ENCODE measurements at places on chromosomes 3 and 15. TPM values are rescaled to one million over a fixed set of nuclear protein-coding genes. Genes with fewer than 3 reads are reported as not detected.

Gene FBXO40
- not detected for total RNA-seq

GRCh38 chr3:184395320-184395660, 15.4 kb downstream of the CHRD start:
- no peak for DNase-seq

DNA sequence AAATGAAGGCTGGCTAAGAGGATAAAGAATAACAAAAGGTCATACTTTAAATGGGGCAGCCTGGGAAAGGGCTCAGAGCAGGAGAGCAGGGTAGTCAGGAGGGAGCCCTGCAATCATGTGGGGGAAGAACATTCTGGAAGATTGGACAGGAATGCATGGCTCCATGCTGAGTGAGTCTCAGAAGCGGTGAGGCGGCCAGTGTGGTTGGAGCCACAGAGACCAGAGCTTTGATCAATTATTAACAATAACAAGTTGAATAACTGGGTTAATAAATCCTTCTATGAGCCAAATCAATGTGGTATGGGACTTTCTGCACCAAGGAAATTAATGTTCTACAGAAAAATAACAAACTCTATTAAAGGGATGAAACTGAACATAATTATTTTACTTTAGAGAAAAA, 57.9 kb upstream of the DCUN1D1 start:
- DNase-seq = peak; percentile 97

DNA sequence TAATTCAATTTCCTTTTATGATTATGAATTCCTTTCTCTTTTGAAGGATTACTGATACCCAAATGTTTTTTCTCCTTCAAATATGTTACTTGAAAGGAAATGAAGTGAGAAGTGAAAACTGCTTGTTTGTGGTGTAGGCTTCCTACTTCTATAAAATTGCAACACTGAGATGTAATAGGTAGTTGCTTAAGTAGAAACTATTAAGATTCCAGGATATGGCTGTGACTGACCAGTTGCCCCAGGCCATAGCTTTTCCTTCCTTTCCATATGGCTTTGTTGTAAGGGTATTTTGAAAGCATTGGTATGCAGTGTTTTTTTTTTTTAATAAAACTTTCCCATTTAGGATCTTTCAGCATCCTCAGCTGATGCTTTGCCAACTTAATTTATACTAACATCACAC, 28.5 kb downstream of the DNAJC13 start:
- DNase-seq = peak; percentile 93

Gene HYKK
- 1.9 TPM for total RNA-seq

DNA sequence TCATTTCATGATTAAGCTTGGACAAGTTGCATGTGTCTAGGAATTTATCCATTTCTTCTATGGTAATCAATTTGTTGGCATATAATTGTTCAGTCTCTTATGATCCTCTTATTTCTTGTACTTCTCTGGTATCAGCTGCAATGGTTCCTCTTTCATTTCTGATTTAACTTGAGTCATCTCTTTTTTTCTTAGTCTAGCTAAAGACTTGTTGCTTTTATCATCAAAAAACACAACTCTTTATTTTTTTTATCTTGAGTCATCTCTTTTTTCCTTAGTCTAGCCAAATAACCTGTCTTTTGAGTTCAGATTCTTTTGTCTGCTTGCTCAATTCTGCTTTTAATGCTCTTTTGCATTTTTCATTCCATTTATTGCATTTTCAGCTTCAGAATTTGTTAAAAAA, 37.3 kb downstream of the UBE3A start:
- DNase-seq = no peak

- peak; percentile 93 for DNase-seq
These were observed 56.0 kb upstream of the FLNB start for GRCh38 chr3:57952208-57952631.

DNA sequence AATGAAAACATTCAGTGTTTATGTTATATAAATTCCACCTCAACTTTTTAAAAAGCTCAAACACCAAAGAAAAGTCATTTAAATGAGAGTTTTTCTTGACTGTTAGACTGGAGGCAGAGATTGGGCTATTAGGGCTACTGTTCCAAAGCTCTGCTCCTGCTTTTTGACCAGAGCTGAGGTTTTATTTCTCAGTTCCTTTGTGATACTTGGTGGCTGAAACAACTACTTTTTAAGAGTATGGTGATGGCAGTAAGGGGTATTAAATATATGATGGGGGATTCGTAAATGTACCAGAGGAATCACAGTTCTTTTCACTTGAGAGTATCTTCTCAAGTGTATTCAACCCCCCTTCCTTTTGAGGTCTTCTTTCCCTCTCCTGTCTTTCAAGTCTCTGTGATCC, 186.1 kb upstream of the CGNL1 start:
- no peak for DNase-seq

DNA sequence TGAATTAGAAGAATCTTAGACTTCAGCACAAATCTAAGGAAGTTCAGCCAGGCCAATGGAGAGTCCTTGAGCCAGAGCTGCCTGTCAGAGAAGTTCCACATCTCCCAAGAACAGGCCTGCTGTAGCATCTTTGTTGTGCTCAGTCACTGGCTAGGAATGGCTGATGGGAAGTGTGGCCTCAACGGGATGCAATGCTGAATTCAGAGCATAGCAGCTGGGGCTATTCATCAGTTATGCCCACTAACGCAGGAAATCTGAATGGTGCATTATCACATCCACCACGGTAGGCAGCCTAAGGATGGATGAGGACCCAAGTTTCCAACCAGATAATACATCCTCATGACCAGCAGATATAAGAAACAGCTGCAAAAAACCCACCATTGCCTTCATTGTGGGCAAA, 3.2 kb upstream of the EIF1B start:
- DNase-seq = no peak

GRCh38 chr3:29185706-29186105, 95.2 kb upstream of the RBMS3 start:
- DNase-seq = peak; percentile 66

GRCh38 chr3:157128771-157129681, 30.9 kb downstream of the CCNL1 start:
- DNase-seq = peak; percentile 85

DNA sequence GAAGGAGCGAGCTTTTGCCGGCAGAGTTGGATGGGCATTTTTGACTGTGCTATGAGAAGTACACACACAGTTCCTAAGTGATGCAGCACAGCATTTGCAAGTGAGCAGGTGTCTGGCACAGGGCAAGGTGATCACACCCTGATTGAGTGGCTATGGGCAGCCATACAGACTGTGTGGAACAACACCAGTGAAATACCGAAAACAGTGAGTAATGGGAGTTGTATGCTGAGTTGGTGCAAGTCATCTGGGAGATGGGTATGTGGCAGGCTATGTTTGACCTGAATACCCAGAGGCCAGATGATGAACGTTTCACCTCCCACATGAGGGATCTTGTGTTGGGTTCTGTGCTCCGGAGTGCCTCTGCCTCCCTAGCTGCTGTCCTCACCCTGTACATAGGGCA, 53.5 kb upstream of the TIPARP start:
- DNase-seq = no peak

- DNase-seq = peak; percentile 40
These were observed 951 bp downstream of the TARS3 start for GRCh38 chr15:101723171-101723873.

Measured in renal cortical epithelial cell (primary cell).